ENCODE measurements at places on chromosomes 1 and 21.

DNA sequence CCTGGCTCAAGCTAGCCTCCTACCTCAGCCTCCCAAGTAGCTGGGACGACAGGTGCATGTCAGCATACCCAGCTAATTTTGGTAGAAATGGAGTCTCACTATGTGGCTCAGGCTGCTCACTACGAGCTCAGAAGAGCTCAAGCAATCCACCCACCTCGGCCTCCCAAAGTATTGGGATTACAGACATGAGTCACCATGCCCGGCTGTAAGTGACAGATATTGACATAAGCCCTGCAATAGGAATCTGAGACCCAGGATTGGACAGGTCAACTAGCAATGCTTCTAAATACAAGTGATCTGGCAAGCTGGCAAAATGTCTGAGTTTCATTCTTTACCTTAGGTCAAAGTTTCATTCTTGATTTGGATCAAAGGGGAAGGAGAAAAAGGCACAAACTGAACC lies 40.5 kb upstream of the H6PD start:
- DNase-seq, result no peak

GRCh38 chr1:56453016-56453415 lies 126.3 kb downstream of the PLPP3 start:
- no peak for DNase-seq

DNA sequence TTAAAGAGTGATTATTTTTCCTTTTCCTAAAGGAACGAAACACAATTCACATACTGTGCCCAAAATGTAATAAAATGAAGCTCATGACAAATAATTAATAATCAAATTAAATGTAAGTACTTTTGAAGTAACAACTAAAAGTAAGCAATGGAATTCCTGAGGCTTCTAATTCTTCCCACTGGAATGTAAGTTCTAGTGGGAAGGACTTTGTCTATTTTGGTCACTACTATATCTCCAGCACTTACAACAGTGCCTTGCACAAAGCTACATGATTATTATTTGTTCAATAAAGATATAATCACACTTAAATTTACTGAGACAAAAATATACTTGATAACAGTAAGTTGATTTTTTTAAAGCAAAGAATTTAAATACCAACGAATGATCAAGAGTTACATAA lies 128.8 kb downstream of the COQ8A start:
- no peak for DNase-seq

DNA sequence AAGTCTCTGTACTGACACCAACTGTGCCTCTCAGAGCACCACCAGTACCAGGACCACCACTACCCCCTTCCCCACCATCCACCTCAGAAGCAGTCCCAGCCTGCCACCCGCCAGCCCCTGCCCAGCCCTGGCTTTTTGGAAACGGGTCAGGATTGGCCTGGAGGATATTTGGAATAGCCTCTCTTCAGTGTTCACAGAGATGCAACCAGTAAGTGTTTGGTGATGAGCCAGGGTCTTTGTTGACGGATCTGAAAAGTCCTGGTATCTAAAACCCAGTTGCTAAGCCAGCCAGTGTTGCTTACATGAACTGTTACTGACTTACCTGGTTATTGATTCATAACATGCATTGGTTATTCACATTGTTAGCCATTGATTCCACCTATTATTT lies 1.1 kb downstream of the C1orf56 start:
- DNase-seq, result no peak

GRCh38 chr21:25175938-25176337 lies 431.3 kb downstream of the MRPL39 start:
- no peak for DNase-seq

DNA sequence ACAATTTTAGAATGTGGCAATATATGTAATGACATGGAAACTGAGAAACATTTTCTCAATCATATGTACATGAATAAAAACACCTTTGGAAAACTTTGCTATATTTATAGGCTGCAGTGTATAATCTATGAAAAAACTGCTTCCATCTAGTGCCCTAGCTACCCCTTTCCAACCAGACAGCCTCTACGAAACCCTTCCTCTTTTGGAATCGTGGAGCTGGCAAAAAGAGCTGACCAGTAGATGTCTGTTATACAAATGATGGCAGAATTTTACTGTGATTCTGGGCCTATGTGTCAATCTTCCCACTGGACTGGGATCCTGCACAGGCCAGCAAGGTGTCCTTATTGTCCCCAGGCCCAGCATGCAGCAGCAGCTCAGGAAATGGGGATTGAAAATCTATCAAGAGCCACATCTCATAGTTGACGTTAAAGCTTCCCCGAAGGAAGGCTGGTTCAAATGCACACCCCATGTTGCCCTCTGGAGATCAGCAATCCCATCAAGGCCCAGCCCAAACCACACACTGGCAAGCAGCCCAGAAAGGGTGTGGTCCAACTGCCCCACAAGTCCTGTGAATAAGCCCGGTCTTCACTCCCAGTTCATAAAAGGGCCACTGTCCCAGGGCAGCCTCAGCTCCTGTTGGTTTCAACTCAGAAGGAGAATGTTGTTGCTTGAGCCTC lies 8.8 kb upstream of the FAM20B start:
- peak; percentile 90 for DNase-seq

- DNase-seq, result no peak
Measured at GRCh38 chr1:239306426-239306825, 79.9 kb upstream of the CHRM3 start.

GRCh38 chr1:25847929-25848328 lies 11.3 kb downstream of the AUNIP start:
- DNase-seq, result no peak

- no peak for DNase-seq
Measured at GRCh38 chr1:204439621-204440375, 28.2 kb upstream of the PPP1R15B start.

GRCh38 chr1:93989601-93990000 lies 80.4 kb upstream of the GCLM start:
- DNase-seq, result no peak

- no peak for DNase-seq
Measured at GRCh38 chr1:162466797-162467196, 30.8 kb upstream of the UHMK1 start.
